ENCODE measurements at places on chromosomes 2 and 18.

- peak; percentile 70 for DNase-seq
These were observed 27.7 kb upstream of the SMCHD1 start for GRCh38 chr18:2627821-2628276.

GRCh38 chr2:228545041-228545747 is 363.7 kb upstream of the SPHKAP start:
- no peak for DNase-seq

DNA sequence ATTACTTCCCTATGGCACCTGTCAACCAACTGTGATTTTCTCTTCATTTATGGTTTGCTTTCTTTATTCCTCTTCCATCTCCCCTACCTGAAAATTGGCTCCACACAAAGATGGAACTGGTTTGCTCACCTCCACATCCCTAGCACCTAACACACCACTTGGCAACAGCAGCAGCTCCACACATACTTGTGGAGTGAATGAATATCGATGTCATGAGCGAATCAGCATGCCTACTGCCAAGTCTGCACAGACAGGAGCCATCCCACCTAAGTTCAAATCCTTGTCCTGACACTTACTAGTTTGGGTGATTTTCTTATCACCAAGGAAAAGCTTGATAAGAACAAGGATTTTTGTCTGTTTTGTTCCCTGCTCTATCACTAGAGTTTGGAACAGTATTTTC is 191.4 kb upstream of the TMEM200C start:
- DNase-seq = no peak

GRCh38 chr2:119385466-119385865 is 18.7 kb downstream of the DBI start:
- peak; percentile 34 for DNase-seq

- DNase-seq = no peak
These were observed 65.6 kb downstream of the WDR7 start for GRCh38 chr18:56716692-56717146.

- no peak for DNase-seq
These were observed 31.5 kb downstream of the LYPD1 start for GRCh38 chr2:132638313-132639040.

- no peak for DNase-seq
These were observed 50.0 kb downstream of the DPYSL5 start for GRCh38 chr2:26897807-26898479.

DNA sequence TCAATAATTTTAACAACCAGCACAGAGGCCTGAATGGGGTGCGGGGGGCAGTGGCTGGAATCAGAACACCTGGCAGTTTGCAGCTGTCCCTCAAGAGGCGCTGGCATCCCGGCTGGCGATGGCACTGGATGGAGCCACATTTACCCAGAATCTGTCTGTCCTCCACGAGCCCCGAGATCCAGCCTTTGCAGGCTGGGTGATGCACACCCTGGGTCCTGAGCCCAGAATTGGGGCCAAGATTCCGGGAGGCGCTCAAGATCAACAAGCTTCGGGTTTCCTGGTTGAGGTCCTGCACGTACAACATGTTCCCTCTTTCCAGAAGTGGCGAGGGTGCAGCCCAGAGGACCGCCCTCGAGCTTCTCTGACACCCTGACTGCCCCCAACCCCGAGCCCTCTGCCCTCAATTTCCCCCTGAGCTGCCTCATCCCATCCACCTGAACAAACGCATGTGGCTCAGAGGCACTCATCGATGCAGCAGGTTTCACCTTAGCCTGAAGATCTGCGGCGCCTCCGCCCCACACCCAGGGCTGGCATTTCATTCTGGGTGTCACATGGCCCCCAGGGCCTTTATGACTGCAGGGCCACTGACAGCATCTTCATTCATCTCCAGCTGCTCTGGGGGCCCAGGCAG is 97.5 kb downstream of the TFCP2L1 start:
- DNase-seq = no peak

DNA sequence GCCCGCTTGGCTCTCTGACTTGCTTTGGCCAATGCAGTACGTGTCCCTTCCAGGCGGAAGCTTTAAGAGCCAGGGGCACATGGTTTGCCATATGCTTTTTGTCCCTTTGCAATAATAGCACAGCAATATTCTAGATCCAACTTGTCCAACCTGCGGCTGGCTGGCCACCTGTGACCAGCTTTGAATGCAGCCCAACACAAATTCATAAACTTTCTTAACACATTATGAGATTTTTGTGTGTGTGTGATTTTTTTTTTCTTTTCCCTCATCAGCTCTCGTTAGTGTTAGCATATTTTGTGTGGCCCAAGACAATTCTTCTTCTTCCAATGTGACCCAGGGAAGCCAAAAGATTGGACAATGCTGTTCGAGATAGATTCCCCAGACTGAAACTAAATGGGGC is 119.3 kb upstream of the SIX3 start:
- no peak for DNase-seq

- DNase-seq = peak; percentile 32
These were observed 16.7 kb downstream of the IL1F10 start for GRCh38 chr2:113084249-113085000.

DNA sequence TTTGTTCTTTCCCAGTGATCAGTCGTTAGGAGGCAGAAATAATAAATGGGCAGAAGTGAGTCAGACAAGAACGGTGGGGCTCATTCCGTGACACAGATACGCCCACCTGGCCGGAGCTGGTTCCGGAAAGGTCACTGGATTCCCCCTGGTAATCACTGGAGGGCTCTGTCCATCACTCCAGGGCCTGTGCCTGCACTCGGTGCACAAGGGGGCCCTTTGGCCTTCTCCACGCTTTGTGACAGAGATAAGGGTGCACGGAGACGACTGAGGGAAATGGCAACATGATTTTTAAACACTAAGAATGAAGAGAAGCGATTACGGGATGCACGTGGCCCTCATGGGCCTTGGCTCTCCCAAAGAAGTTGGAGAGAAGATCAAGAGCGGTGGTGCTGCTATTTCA is 84.4 kb downstream of the PTGR3 start:
- DNase-seq = no peak

GRCh38 chr2:6676776-6677175 is 188.9 kb downstream of the CMPK2 start:
- no peak for DNase-seq

DNA sequence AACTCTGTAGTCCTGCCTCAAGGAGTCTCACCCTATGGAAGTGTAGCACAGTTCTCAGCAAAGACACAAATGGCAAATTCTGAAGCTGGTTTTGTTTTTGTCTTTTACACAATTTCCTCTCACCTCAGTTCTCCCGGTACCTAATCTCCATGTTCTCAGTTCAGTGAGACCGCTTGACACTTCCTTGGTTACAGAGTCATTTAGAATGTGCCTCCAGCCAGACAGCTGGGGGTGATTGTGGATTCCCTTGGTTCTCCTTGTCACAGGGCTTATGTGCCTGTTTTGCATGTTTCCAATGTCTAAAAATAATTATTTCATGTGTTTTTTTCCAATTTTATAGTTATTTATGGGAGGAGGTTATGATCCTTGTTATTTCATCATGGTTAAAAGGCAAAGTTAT is 379.5 kb upstream of the MAP2 start:
- no peak for DNase-seq

DNA sequence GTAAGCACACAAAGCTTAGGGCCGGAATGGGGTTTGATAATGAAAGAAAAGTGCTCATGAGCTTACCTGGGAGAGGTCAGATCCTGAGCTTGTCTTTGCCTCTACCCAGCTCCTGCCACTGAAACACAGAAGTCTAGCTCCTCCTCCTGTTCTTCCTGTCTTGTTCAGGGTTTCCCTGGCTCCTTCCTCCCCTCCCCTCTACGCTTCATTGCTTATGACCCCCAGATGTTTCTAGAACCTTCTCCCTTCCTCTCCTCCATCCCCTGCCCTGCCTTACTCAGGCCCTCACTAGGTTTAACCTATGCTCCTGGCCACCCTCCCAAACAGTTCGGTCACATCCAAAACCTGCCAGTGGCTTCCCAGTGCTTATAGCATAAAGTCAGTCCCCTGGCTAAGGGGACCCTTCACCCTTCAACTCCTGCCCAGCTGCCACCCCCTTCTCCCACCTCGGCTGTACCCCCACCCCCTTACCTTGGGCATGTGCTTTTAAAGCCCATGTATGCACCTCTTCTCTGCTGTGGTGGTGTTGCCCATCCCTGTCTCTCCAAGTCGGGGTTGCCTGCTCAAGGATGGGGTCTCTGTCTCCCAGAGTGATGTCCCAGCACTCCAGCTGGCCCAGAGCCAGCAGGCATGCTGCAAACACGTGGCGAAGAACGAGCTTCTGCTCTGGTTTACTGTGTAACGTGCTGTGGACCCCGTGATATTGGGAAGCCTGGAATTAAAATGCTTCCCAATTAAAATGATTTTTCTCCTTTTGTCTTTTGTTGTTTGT is 233.6 kb downstream of the TPGS2 start:
- DNase-seq = no peak

- DNase-seq = peak; percentile 41
These were observed 27.0 kb downstream of the DNMT3A start for GRCh38 chr2:25314514-25315315.

DNA sequence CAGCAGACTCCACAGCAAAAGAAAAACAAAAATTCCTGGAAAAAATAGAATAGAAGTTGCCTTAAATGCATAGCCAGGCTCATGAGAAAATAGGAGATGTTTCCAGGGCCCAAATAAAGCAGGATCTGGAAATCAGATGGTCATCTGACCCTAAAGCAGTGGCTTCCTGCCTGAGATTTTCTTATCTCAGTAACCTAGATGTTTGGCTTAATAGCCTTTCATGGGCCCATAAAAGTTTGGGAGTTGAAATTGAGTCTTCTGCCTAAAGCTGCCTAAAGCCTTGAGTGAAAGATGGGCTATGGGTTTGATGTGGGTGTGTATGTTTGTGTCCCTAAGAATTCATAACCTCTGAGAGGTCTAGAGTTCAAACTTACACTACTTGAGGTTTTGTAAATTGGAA is 149.1 kb downstream of the ANTXR1 start:
- DNase-seq = no peak

DNA sequence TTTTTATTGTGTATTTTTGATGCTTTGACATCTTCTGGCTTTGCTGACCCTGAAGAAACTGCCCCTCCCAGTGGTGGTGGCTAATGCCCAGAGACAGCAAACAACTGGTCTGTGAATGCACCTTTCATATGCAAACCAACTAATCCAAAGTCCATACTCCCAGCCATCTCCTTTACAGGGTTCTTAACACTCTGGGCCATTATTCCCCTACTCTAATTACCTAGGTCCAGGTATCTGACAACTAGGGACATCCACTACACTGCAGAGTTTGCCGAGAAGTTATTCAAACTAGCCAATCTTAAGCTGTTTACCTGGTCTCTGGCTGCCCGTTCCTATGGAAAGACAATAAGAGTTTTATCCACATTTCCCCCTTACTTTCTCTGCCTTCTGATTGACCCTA is 73.6 kb downstream of the FSHR start:
- no peak for DNase-seq

DNA sequence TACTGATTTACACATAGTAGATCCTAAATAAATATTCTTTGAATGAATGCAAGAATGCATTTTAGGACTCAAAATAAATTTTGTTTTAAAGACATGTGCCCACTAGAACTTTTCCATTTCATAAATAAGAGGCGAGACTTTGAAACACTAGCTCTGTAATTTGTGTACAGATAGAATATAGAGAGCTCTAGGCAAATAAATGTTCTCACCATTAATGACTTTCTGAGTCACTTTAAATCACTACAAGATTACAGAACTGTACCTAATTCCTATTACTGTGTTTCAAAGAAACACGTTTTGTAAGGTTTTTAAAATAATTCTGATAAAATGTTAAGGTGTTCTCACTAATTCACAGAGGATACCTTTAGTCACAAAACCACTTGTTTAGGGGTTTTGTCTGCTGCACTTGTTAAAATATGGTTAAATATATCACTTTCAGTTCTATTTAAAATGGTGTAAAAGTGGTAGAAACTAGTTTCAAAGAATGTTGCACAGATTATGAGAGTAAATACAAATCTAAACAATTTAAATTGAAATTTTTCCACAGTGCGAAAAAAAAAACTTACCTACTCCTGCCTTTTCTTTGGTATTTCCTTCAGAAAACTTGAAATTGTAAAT is 158.7 kb upstream of the ZC3H15 start:
- no peak for DNase-seq

DNA sequence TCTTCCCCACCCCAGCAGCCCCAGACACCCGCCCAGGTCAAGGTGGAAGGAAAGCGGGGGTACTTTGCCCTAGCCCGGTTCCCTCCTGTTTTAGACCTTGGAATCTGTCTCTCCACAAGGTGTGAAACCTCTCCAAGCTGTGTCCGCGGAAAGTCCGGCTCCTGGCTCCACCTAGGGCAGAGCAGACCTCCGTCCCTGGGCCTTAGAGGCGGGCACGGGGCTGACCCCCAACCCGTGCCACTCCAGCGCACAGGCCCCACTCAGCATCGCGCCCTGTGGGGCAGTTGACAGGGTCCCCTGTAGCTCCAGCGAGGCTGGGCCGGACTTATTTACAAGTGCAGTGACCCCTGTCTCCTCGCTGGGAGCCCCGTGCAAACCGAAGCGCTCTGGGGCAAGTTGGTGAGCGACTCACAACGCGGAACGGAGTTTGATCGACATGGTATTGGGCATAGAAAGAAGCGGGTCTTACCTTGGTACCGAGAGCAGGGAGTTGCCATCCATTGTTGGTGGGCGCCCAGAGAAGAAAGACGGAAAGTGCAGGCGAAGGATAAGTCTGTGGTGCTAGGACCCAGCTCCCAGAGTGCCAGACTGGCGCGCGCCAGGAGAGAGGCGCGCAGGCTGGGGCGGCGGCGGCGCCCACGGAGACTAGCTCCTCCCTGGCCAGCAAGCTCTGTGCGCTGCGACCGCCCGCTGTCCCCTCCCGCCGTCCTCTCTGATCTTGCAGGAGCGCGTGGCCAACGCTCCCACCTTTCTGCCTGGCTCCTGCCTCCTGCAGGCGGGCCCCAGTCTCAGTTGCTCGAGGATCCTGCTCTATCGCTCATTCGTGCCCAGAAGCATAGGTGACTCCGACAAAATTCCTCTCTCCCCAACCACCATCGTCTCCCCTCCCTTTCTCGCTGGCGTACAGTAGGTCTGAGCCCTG is at the start of gene SPHKAP:
Gene SPHKAP, minus strand, starts transcription at position 590 of the 922 bp plus-strand sequence. Its CDS starts 89 bp downstream, at position 501.
- no peak for DNase-seq

- no peak for DNase-seq
These were observed 134.3 kb upstream of the AQP4 start for GRCh38 chr18:26999797-27000196.

DNA sequence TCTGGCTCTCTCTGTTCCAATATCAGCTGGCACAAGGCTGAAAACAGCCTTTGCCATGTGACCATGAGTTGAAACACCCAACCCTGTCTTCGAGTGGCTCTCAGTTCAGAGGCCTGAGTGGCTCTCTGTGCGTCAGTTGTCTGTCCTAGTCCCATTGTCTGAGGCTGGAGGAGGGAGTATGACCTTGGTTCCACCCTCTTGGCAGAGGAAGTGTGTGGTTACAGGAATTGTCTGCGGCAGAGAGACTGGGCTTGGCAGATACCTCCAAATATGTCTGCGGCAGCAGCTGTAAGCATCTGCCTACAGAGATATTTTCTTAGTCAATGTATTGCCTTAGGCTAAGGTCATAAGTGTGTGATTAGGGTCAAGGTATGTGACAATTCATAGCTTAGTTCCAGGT is 32.6 kb downstream of the CNGA3 start:
- DNase-seq = peak; percentile 56

DNA sequence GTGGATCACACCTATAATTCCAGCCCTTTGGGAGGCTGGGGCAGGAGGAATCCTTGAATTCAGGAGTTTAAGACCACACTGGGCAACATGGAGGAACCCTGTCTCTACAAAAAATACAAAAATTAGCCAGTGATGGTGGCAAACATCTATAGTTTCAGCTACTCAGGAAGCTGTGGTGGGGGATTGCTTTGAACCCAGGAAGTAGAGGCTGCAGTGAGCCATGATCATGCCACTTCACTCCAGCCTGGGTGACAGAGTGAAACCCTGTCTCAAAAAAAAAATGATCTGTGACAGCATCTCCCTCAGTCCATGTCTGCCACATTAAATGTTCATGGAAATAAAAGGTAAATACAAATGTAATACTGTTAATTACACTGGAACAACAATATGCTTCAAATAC is 121.4 kb upstream of the COL5A2 start:
- no peak for DNase-seq

Data from MV-4-11 (cell line).